Epithelial cell of alveolus of lung (primary cell): ENCODE measurements at places on chromosomes 4 and X. TPM values are rescaled to one million over a fixed set of nuclear protein-coding genes. Genes with fewer than 3 reads are reported as not detected.

Gene SSX2B
- total RNA-seq = not detected in 2 replicates

Gene FATE1
- total RNA-seq = not detected in 2 replicates

Gene FHDC1
- 0.16 and 0.26 TPM in 2 replicates for total RNA-seq

Gene XK
- 0.16 and 0.65 TPM in 2 replicates for total RNA-seq

Gene GPC3
- 0.26 and 3.5 TPM in 2 replicates for total RNA-seq

Gene CWH43
- total RNA-seq = not detected in 2 replicates

Gene FRMD7
- total RNA-seq = not detected in 2 replicates

Gene ALAS2
- total RNA-seq = not detected in 2 replicates

Gene NAP1L5
- total RNA-seq = 4.7 and 7.3 TPM in 2 replicates

Gene AREG
- 129 and 894 TPM in 2 replicates for total RNA-seq

Gene DRD5
- not detected in 2 replicates for total RNA-seq

Gene SPANXB1
- total RNA-seq = not detected in 2 replicates

Gene RAB9B
- 0.13 TPM in 1 of 2 replicates, not detected in the other for total RNA-seq

Gene SPANXN3
- not detected in 2 replicates for total RNA-seq

Gene PHKA1
- total RNA-seq = 5.3 and 6.5 TPM in 2 replicates

Gene RTL9
- under 0.01 and 0.39 TPM in 2 replicates for total RNA-seq

Gene CCDC160
- total RNA-seq = not detected in 2 replicates

Gene SMIM10L2A
- 0.08 and 0.26 TPM in 2 replicates for total RNA-seq

Gene NXF2B
- total RNA-seq = not detected in 2 replicates

Gene ERCC6L
- total RNA-seq = 1.4 and 4.7 TPM in 2 replicates

Gene GAGE2A
- total RNA-seq = not detected in 2 replicates

Gene RNF128
- total RNA-seq = 1.6 and 3.7 TPM in 2 replicates

Gene GPR119
- total RNA-seq = not detected in 2 replicates

Gene CACNA1F
- not detected in 2 replicates for total RNA-seq

Gene RTL3
- not detected in 2 replicates for total RNA-seq

Gene SLC25A4
- total RNA-seq = 3.8 and 5.8 TPM in 2 replicates

Gene KCNIP4
- total RNA-seq = under 0.01 TPM in 1 of 2 replicates, not detected in the other

Gene SYTL5
- total RNA-seq = 0.65 and 1.4 TPM in 2 replicates

Gene NLGN3
- total RNA-seq = 0.39 and 3.1 TPM in 2 replicates

Gene KLB
- total RNA-seq = not detected in 2 replicates

Gene EPHA5
- 0.26 and 0.48 TPM in 2 replicates for total RNA-seq

Gene NEUROG2
- total RNA-seq = not detected in 2 replicates

Gene SHOX
- not detected in 2 replicates for total RNA-seq

Gene CLGN
- total RNA-seq = 3.0 and 7.1 TPM in 2 replicates

Gene PDCL2
- not detected in 2 replicates for total RNA-seq

Gene ZNF732
- total RNA-seq = 0.32 and 0.65 TPM in 2 replicates
